ENCODE measurements at places on chromosomes 6 and 20.

DNA sequence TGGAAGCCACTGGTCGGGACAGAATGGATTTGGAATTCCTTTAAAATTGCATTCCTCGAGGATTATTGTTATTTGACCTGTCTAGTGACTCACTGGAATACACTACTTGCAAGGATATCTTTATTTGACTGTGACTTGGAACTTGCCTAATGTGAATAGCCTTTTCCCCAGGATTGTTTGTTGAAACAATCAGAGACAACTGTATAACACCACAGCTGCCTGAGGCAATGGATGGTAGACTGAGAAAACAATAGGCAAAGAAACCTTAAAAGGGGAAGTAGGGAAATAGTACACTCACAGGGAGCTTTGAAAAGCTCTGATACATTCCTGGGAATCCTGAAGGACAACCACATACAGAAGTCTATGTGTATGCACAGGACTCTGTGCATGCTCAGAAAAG is 465.3 kb downstream of the BMP2 start:
- no peak for DNase-seq

- no peak for DNase-seq
These were observed 43.2 kb upstream of the OSTM1 start for GRCh38 chr6:108117427-108118358.

- DNase-seq = no peak
These were observed 124.1 kb downstream of the RNGTT start for GRCh38 chr6:88839280-88839679.

GRCh38 chr6:16872543-16873235 is 111.4 kb upstream of the ATXN1 start:
- DNase-seq = no peak

DNA sequence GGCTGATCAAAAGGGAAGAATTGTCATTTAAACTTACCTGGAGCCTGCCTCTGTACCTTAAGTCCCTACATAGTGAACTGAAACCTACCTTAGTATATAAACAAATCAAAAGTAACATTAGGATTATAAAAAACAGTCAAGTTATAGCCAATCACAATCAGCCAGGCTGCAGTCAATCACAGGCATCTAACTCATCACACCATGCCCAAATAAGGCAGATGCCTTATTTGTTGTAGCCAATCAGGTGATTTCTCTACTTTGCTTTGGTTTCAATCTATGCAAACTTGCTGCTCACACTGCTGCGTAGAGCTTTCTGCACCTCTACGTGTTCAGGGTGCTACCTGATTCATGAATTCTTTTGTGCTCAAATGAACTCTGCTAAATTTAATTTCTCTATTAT is 18.3 kb upstream of the DEFB113 start:
- no peak for DNase-seq

DNA sequence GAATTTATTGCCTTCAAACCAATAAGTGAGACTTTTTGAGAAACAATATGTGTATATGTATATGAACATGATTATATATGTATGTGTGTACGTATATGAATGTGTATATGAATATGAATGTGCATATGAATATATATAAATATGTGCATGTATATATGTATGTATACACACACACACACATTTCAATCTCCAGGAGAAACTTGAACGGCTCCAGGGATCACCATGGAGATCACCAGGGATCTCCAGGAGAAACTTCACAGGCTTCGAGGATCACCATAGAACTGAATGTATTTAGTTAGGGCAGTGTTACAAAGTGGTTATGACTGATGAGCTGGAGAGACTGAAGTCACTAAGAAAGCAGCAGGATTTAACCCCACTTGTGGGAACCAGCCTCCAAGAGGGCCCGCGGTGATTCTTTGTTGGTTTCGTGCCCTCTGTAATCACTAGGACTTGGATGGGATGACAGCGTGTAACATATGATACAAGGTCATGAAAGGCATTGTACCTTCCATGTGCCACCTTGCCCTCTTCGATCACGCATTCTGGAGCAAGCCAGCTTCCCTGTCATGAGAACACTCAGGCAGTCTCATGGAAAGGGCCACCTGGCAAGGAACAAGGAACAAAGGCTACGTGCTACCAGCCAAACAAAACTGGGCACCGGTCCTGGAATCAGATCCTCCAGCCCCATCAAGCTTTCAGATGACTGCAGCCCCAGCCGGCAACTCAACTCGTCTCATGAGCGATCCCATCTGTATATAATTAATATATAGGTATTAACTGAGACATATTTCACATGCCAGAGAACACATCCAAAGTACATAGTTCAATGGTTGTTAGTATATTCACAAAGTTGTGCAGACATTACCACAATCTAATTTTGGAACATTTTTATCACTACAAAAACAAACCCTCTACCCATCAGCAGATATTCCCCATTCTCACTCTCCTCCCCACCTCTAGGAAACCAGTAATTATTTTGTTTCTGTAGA is 8.6 kb downstream of the FAM50B start:
- no peak for DNase-seq

DNA sequence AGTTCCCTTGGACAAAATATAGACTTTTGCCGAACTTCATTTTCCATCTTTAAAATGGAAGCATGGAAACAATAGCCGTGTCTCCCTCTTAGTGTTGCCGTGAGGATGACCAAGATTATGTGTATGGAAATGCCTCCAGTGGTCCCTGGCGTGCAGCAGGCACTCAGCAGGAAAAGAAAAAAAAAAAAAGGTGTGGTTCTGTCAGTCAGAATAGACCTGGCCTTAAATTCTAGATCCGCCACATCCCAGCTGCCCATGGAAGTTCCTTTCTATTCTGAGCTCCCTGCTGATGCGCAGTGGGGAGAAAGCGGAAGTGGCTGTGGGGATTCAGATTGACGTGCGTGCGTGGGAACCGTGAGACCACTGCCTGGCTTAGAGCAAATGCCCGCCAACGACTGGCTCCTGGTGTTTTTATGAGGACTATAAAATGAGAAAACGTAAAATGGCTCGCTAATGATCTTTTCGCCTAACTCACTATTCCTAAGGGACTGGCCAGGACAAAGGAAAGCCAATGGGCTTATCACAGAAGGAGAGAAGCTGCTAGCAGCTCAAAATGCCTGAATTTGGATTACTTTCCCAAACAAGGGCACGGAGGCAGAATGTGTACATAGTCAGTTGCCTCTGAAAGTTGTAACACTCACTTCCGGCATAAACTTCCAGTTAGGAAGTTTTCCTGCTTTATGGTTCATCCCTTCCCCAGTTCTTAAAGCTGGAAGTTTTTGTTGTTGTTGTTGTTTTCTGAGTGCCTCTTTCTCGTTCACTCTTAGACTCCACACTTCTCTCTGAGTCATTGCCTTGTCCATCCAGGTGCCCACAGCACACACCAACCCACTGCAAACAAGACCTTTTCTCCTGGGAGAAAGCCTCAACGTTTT is 11.4 kb upstream of the PDE10A start:
- DNase-seq = no peak

DNA sequence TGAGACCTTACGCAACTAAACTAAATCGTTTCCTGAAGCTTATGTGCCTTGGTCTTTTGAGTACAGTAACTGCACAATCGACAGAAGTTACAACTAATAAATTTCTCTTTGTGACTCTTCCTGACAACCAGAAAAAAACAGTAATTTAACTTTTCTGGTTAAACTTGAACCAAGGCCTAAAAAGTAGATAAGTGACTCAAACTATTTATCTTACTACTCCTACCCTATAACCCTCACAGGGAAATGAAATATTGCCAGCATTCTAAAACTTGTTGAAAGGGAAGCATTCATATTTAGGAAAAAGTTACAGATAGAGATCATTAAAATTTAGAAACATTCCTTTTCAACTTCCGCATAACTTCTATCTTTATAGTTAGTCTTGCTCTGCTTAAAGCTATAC is 1034.4 kb downstream of the EYS start:
- DNase-seq = no peak

DNA sequence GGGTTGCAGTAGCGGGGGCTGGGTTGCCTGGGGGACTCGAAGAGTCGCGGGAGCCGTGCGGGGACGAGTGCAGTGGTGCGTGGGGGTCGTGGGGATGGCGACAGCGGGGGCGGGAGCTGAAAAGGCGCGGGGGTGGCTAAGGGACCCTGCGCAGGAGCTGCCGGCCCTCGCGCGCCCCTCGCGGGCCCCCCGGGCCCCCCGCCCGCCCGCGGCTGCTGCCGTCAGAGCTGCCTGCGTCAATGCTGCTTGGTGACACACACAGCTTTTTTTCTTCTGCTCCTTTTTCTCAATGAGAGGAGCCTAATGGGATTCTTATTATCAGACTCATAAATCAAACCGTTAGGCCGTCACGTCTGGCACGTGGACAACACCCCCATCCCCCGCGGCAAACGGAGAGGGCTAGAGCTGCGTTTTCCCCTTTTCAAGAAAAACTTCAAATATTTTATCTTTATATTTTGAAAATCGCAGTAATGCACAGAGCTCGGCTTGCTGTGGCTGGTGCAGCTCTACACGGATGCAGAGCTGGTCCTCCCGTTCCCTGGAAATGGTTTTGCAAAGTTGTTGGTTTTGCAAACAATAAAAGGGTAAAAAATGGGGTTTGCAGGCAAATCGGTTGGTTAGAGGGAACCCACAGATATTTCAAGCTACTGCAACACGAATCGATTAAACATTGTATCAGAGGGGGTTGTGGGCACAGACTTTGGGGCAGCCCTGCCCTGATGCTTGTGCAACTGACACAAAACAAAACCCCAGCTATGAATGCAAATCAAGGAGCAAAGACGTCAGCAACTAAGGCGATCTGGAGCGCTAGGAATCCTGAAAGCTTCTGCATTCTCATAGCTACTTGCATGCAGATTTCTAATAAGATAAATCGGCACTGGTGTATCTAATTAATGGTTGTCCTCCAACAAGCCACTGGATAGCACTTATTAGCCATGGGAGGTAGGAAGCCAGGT is 161.4 kb downstream of the TBXT start:
- no peak for DNase-seq

DNA sequence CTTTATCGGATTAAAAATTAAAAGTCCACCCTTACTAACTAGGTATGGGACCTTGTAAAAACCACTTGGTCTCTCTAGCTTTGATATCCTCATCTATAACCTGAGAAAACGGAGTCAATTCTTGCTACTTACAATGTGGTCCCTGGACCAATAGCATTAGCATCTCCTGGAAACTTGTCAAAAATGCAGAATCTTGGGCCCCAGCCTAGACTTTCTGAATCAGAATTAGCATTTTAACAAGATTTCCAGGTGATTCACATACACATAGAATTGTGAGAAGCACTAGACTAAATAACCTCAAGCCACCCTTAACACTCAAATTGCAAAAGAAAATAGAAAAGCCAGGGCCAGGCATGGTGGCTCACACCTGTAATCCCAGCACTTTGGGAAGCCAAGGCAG is 96.6 kb downstream of the RNGTT start:
- DNase-seq = no peak

- no peak for DNase-seq
These were observed 59.2 kb upstream of the CSE1L start for GRCh38 chr20:48986899-48987298.

- DNase-seq = no peak
These were observed 69.8 kb downstream of the ARID1B start for GRCh38 chr6:156846845-156847599.

DNA sequence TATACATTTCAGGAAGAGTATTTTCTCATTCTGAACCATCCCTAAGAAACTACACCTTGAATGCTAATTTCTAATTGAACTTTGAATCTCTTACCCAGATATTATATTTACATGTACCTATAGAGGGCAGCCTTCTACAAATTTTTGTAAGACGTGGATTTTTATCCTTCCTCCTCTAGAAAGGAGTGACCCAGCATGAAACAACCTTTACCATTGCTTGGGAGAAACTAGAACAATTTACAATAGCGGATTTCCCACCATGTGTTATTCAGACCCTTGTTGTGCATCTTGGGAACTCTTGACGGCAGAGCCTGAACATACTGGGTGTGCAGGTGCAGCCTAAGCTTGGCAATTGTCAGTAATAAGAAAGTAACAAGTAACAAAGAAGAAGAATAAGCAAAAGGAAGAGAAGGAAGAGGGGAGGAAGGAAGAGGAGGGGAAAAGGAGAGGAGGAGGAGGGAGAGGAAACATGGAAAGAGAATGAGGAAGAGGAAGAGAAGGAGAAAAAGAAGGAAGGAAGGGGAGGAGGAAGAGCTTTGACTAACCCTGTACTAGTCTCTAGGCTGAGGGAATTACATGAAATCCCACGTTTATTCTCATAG is 10.8 kb upstream of the TAAR1 start:
- no peak for DNase-seq
